Stimulated activated CD4-positive, alpha-beta T cell treated with anti-CD3 and anti-CD28 coated beads, TNF-alpha, amount 100 ng/mL, for 1 hour (primary cell): ENCODE measurements at places on chromosomes 7 and 10.

DNA sequence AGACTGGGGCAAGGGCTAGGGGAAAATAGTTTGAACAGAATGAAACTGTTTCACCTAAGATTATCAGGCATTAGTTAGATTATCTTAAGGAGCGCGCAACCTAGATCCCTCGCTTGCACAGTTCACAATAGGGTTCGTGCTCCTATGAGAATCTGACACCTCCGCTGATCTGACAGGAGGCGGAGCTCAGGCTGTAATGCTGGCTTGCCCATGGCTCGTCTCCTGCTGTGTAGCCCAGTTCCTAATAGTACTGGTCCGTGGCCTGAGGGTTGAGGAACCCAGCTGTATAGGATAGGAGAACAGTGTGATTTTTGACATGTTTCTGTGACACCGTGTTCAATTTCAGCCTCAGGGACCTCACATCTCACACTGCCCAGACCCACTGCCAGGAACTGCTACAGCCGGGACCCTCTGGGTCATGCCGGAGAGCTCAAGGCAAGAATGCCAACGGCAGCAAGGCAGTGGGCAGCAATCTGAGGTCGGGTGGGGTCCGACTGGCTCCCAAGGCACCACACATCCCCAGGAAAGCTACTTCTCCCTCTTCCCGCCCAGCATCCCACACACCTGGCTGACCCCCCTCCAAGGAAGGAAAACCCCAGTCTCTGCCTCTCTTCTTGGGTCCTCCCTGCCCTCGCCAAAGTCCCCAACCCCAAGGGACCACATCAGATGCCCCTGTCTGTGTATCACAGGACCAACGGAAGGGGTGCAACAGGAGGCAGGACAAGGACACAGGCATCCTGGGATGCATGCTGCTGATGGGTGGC is 31.7 kb downstream of the CAMK2B start:
- no peak for DNase-seq

- no peak for DNase-seq
These were observed 13.0 kb downstream of the ADCYAP1R1 start for GRCh38 chr7:31065021-31065593.

GRCh38 chr10:15451137-15452094 is 80.3 kb upstream of the FAM171A1 start:
- DNase-seq = no peak

DNA sequence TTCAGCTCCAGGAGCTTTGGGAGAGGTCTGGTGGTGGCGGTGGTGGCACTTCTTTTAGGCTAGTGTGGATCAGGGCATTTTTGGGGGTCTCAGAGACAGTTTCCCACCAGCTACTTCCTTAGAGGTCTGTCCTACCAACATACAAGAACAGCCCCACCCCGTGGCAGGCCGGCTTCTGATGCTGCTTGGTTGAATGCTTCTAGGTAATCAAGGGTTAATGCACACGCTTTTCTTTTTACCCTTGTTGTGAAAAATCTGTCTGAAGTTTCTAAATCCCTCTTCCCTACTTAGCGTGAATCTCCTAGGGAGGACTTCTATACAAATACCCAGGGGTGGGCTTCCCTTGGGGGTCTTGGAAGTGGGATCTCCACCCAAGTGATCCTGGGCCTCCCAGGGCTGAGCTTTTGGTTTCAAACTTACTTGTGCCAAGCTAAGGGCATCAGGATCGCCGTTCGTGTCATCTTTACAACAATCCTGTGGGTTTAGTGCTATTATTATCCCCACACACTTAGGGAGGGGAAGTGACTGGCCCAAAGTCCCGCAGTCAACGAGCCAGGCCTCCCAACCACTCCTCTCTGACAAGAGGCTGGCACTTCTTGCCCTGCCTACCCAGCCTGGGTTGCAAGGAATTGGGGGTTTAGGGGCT is 1.7 kb downstream of the SH2B2 start:
- no peak for DNase-seq

DNA sequence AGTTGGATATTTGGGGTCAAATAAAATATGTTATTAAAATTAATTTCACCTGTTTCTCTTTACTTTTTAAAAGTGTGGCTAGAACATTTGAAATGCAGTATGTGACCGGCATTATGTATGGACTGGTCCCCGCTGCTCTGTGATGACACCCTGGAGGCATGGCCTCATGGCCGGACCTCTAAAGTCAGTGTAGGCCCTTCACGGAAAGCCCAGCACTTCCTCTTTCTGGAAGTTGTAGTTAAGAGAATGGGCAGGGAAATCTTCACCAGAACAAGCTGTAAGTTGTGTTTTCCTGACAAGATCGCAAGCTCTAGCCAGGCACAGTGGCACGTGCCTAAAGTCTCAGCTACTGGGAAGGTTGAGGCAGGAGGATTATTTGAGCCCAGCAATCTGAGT is 38.3 kb upstream of the SRGN start:
- no peak for DNase-seq

GRCh38 chr7:137658190-137658900 is 188.4 kb downstream of the DGKI start:
- no peak for DNase-seq

DNA sequence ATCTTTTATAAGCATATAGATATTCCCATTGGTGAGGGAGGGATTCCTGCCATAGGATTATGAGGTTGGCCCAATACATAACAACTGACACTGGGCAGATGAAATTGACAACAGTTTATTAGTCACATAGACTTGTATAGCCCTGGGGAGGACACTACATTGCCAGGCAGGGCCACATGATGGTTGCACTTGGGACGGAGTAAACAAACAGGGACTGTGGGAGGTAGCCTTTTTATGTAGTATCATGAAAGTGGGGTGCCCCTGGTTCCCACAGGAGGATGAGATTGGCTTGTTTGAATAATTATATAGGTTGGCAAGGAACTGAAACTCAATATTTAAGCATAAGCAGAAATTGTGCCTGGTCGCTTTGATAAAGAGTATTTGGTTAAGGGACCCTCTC is 23.5 kb downstream of the TRIM24 start:
- no peak for DNase-seq

GRCh38 chr7:36291387-36292316 is 98.0 kb upstream of the ANLN start:
- peak; percentile 35 for DNase-seq

DNA sequence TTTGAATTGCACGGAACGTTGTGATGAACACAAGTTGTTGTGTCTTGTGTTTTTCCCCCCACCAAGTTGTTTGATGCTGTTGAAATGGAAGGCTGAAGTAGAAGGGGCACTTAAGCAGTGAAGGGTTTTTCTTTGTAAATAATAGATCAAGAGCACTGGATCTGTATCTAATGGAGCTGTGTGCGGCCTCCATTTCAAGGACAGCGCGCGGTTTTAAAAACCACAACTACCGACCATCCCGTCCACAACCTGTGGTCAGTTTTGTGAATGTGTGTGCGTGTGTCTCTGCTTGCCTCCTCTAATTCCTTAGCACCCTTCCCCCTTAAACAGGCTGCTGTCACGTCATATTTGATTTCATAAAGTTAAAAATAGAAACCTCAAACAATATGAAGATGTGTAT is 165.5 kb downstream of the TCF7L2 start:
- DNase-seq = no peak

DNA sequence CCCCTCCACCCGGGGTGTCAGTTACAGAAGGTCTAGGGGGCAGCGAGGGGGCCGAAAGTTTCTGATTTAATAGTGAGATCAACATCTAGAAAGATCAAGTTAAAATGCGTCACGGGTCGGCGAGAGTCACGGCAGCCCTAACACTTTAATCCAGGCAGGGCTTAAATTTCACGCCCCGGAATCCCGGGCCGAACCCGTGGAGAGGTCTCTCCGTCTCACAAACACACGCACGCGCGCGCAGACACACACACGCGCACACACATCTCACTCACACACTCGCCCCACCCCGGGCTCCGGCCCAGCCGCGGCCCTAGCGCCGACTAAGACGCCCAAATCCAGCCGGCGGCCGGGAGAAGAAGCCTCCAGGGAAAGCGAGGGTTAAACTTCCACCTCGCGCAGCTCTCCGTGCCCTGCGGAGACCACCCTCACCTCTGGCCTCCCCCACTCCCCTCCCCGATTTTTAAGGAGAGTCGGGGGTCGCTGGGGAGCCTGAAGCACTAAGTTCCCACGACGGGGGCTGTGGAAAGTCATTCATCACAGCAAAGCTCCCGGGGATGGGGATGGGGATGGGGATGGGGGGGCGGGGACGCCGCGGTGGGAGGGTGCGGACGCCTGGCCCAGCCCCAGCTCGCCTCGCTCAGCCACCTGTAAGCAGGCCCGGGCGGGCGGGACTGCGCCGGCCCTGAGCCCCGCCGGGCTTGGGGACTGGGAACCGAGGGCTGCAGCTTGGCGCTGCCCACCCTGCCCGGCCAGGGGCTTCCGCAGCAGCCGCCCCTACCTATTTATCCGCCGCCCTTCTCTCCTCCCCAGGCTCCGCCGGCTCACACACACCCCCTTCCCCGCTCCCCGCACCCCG is 1.6 kb downstream of the PDGFA start:
- no peak for DNase-seq
